Activated T-helper 1 cell treated with Interleukin-2 at 50 U/mL for 16 hours (primary cell): ENCODE measurements at places on chromosomes 12 and 14.

DNA sequence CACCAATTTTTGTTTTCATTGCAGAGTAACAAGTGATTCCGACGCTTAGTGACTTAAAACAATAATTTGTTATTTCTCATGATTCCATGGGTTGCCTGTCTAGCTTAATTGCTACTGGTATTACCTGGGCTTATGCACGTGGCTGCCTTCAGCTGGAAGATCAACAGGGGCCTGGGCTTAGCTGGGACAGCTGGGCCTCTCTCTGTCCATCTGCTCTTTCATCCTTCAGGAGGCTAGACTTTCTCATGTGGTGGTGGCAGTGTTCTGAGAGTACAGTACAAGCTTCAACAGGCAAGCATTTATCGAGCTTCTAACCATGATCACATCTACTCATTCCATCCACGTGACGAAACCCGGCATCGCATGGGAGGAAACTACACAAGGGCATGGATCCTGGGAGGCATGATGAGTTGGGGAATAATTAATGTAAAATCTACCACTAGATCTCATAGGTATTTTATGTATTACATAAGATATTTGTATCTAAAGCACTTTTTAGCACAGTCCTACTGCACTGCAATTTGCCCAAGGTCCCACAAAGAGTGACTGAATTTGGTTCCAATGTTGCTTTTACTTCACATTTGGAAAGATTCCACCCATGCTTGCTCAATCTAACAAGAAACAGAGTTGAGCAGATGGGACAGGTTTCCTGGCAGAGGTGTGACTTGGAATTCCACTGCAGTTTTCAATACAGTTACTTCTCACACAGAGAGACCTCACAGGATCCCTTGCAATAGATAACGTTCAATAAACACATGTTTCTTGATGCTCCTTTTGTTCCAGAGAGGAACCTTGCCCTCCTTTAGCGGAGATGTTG is 153.1 kb upstream of the FRMD6 start:
- DNase-seq = no peak

DNA sequence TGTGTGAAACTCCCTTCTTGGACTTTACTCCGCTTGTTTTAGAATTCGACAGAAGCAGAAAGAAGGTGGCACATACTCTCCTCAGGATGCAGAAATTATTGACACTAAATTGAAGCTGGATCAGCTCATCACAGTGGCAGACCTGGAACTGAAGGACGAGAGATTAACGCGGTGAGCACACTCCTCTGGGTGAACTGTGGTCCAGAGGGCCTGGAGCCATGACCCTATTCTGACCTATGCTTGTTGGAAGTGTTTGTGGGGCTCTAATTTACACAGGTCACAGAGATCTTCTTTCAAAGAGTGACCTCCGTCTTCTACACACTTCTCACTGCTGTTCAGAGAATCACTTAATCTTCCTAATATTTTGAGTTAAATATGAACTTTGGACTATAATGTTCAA is 72.5 kb upstream of the MYF6 start:
- DNase-seq = no peak

GRCh38 chr12:94098466-94098865 is 49.9 kb upstream of the PLXNC1 start:
- no peak for DNase-seq

DNA sequence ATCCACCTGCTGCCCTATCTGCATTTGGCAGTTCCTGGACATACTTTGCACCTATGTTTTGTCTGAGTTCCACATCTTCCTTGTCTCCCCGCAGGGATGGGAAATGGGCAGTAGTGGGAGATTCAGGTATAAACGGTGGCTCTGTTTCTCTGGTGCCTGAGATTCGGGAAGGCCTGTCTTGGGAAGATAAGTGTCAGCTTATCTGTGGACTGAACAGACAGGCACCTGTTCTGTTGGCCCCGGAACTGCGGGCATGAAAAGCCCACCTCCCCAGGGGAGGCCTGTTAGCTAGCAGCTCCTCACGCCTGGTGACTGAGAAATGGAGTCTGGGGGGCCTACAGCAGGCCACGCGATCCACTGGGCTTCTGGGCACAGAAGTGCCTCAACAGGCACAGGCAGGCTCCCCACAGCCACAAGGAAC is 5.8 kb downstream of the PHB2 start:
- DNase-seq = no peak

GRCh38 chr14:32627545-32628298 is 298.6 kb downstream of the AKAP6 start:
- DNase-seq = no peak

- no peak for DNase-seq
Observed at GRCh38 chr14:86852530-86852929, 1140.5 kb downstream of the GALC start.

- no peak for DNase-seq
Observed at GRCh38 chr14:74794947-74795346, 31.8 kb downstream of the YLPM1 start.

DNA sequence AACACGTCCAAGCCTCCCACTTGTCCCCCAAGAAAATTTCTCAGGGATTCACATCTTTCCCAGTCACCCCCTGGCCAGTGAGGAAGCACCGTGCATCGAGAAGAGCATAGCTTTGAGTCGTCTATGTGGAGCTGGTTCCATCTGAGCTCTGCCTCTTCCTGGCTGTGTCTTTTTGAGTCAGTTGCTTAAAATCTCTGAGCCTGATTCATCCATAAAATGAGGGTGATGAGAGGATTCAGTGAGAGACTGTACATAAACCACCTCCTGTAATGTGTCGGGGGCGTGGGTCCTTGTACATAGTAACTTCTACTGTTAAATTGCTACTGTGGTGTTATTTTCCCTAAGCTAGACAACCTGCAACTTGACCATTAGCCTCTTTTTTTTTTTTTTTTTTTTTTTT is 13.8 kb downstream of the CD9 start:
- DNase-seq = no peak

DNA sequence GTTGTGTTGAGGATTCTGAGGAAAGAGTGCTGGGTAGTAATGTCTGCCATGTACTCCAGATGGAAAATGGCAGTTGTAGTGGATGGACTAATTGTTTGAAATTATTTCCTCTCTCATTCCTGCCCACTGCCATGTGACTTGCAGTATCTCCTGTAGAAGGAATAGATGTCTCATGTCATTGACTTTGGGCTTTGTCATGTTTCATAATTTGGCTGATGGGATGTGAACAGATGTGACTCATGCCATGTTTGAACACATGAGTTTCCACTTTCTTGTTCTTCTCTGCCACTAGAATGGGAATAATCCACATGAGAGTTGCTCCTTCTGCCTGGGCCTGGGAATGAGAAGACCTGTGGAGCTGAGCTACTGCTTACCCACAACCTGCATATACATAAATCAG is 2.4 kb upstream of the CALCOCO1 start:
- no peak for DNase-seq

DNA sequence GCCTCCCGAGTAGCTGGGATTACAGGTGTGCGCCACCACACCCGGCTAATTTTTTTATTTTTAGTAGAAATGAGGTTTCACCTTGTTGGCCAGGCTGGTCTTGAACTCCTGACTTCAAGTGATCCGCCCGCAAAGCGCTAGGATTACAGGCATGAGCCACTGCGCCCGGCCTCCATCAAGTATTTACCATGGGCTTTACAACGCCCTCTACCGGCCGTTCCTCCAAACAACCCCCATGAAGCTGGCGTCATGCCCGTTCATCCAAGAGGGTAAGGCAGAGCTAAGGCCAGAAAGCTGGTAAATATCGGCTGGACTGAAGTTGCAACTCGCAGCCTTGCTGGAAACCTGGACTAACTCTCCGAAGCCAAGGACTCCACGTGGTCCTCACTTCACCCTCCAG is 41.6 kb downstream of the RNF34 start:
- DNase-seq = no peak

DNA sequence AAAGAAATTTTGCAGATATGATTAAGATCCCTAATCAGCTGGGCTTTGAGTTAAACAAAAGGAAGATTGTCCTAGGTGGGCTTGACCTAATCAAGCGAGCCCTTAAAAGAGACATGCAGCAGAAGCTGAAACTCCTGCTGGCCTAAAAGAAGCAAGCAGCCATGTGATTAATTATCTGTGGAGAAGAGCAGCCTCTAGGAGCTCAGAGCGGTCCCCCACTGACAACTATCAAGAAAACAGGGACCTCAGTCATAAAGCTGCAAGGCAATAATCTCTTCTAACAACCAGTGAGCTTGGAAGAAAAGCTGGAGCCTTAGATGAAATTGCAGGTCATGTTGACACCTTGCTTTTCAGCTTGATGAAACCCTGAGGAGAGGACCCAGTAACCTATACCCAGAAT is 288.9 kb upstream of the CLEC14A start:
- no peak for DNase-seq

GRCh38 chr12:76587428-76588178 is 28.0 kb upstream of the OSBPL8 start:
- no peak for DNase-seq

GRCh38 chr12:3604286-3604685 is 113.3 kb downstream of the PRMT8 start:
- DNase-seq = no peak

- no peak for DNase-seq
Observed at GRCh38 chr12:87428701-87429277, 600.4 kb downstream of the C12orf50 start.

DNA sequence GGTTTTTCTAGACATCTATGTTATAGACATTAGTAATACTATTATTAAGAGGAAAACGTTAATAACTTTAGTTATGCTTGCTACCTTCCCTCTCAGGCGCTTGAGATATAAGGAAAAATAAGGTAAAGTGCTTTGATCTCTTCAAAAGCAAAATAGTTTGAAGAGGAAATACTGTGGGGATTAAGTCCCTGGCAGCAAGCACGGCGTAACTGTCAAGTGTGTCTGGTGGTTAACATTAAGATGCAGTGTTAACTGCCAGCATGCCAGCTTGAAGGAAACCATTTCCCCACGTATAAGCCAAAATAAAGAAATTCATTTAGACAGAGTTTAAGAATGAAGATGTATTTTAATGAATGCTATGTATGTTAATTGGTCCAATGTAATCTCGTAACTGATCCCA is 31.8 kb downstream of the PELI2 start:
- no peak for DNase-seq

GRCh38 chr14:68300608-68301007 is 481.0 kb downstream of the RAD51B start:
- DNase-seq = no peak

- DNase-seq = no peak
Observed at GRCh38 chr12:100120355-100120754, 22.3 kb downstream of the BLTP3B start.

DNA sequence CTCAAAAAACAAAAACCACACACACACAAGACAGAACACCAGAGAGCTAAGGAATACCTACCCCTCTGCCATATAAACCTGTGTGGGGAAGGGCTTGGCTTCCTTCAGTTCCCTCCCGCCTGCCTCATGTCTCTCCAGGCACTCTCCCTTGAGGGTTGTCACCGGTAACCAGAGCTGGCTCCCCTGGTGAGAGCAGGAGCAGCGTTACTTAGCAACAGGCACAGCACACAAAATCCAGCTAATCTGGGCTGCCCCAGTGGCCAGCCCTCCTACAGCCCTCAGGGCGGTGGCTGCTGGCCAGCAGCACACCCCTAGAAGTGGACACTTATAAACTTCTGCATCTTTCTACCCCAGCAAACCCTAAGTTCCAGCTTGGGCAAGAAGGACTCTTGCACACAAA is 21.6 kb upstream of the NR4A1 start:
- DNase-seq = no peak

- DNase-seq = no peak
Observed at GRCh38 chr12:22598141-22598762, 26.7 kb upstream of the ETNK1 start.

DNA sequence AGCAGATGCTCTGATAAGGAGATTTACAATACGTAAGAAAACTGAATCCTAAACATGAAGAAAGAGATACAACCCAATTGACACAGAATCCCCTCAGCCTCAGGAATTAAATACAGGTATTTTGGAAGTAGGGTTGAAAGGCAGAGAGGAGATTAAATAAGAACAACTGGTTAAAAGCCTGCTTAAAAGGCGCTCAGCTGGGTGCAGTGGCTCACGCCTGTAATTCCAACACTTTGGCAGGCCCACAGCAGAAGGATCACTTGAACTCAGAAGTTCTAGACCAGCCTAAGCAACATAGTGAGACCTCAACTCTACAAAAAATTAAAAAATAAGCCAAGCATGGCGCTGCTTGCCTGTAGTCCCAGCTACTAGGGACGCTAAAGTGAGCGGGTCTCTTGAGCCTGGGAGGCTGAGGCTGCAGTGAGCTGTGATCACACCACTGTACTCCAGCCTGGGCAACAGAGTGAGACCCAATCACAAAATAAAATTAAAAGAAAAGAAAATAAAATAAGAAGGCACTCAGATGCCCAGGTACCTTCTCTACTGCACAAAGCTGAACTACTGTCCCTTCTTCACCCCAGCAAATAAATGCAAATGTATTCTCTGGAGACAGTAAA is 32.9 kb downstream of the MED13L start:
- DNase-seq = no peak

DNA sequence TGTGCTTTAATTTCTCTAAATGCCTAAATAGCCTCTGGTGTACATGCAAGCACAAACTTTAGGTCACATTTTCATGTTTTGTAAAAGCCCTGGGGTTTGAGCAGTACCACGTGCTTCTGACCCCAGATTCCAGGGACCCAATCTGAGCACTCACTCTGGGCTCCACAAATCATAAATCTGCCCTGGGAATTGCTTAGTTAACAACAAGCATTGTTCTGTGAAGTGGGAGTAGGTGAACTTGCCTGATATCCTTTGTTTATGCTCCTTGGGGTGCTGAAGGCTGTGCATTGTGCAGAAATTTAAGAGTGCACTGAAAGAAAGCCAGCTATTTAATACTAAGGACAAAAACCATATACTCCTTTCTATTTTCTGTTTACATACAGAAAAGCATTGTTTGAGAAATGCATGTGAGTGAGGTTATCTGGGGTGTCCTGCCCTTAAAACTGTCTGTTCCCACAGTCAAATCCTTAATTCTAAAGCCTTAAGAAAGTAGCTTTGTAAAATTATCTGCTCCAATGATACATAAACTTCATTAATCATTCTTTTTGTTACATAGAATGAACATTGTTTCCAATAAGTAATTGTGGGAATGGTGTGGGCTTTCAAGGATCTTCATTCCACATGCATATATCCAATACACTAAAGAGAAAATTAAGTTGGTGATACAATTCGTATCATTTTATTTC is 258.6 kb upstream of the NPAS3 start:
- DNase-seq = no peak

DNA sequence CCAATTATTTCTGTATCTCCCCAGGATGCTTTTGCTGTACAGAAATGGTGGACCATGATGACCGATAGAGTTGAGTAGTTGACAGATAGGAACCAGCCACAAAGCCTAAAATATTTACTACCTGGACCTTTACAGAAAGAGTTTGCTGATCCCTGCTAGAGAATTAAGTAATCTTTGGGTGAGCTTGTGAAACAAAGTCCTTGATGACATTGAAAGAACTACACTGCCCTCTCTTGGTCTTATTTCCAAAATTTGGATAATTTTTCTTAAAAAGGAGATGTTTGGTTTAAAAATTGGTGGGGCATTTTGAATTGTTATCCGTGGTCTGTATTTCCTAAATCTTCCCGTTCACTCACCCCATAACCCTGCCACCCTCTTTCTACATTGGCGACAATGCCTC is 13.7 kb upstream of the TCTN1 start:
- no peak for DNase-seq

- DNase-seq = no peak
Observed at GRCh38 chr14:90839024-90839888, 23.0 kb upstream of the TTC7B start.

- no peak for DNase-seq
Observed at GRCh38 chr14:23345987-23346692, 6.5 kb downstream of the SLC22A17 start.
